Testis (tissue), 5 donors: ENCODE measurements at places on chromosomes 5 and 9. TPM values are rescaled to one million over a fixed set of nuclear protein-coding genes. Genes with fewer than 3 reads are reported as not detected.

PCDH12 gene
- total RNA-seq = 0.31 TPM

PCDHGA9 gene
- 13.1 TPM for total RNA-seq

GABRA1 gene
- 0.12 TPM for total RNA-seq

GCNT4 gene
- total RNA-seq = 2.7 TPM

NEUROG1 gene
- total RNA-seq = not detected

NTNG2 gene
- 29.0 TPM for total RNA-seq
